ENCODE measurements at places on chromosomes 12 and 14. TPM values are rescaled to one million over a fixed set of nuclear protein-coding genes. Genes with fewer than 3 reads are reported as not detected.

GRCh38 chr12:65895759-65896656 is 71.7 kb downstream of the HMGA2 start:
- H3K4me3 ChIP-seq: no peak overlapping the region
- DNase-seq: no peak
- peaks cover 36% of the 10 kb centered on the region for H3K27me3 ChIP-seq
- no peaks in the 10 kb centered on the region for H3K36me3 ChIP-seq
- no peaks in the 10 kb centered on the region for H3K4me1 ChIP-seq

GRCh38 chr12:67827820-67828383 is 161.3 kb upstream of the IFNG-AS1 start:
- H3K27ac ChIP-seq: no peak overlapping the region
- H3K4me1 ChIP-seq: peaks cover 2% of the 10 kb centered on the region
- no peak for DNase-seq
- no peak overlapping the region for H3K4me3 ChIP-seq

DNA sequence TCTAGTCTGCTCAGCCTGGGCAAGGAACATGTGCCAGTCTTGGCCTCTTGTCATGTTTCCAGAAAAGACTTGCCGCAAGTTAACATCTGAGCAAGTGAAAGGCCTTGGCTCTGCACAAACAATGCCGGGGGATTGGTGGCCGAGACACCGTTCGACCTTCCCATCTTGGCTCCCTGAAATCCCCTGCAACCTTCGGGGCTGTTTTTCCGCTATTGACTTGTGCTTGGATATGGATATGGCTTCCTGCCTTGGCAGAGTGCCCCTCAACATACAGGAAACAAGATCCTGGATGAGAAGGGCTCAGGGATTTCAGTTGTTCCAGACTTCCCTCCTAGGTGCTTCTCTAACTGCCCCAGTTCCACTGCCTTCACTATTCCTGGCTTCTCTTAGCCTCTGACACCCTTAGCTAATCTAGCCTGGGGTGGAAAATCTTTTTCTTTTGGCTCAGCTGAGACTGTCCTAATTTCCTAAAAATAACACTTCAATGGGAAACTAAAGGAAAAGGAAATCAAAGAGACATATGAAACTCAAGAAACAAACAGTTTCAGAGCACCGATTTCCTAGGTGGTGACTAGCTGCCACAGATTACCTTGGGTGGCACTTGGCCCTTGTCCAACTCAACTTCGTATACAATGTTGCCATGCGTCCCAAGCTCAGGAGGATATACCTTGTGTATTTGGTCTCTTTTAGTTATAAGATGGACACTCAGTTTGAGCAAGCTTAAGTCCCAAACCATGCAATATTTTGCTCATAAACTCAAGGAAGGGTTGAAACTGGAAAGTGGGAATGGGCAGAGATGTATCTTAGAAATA is 33.9 kb downstream of the RDH12 start:
- H3K4me3 ChIP-seq: no peak overlapping the region
- H3K36me3 ChIP-seq: no peaks in the 10 kb centered on the region
- H3K4me1 ChIP-seq: no peaks in the 10 kb centered on the region
- H3K27me3 ChIP-seq: peaks cover 5% of the 10 kb centered on the region
- H3K27ac ChIP-seq: no peak overlapping the region

GRCh38 chr14:54895683-54896082 is 6.9 kb downstream of the GCH1 start:
- DNase-seq: no peak
- H3K4me3 ChIP-seq: no peak overlapping the region
- no peaks in the 10 kb centered on the region for H3K27me3 ChIP-seq
- H3K27ac ChIP-seq: no peak overlapping the region
- H3K4me1 ChIP-seq: peaks cover 36% of the 10 kb centered on the region

GLS2 gene
- total RNA-seq: 4.4 TPM

All from activated naive CD8-positive, alpha-beta T cell treated with anti-CD3 and anti-CD28 coated beads, Interleukin-2, amount 10 ng/mL, durations not matched to agents 7 days and 5 days (primary cell).